ENCODE measurements at places on chromosomes 11 and 22.

DNA sequence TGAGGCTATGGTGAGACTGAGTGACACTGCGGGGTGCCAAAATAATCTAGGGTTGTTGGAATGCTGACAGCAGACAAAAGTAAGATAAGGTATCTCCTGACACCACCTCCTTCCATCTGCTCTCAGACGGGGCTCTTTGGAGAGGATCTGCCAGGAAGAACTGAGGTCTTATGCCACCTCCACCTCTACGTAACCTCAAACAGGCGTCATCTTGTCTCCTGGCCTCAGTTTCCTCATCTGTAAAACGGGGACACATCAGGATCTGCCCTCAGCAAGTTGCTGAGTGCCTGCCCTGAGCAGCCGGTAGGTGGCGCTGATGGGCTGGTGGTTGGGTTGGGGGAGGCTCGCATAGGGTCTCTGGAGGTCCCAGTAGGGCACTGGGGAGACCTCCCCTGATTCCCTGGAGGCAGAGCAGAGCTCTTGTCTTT lies 1.7 kb upstream of the MYEOV start:
- DNase-seq: no peak

DNA sequence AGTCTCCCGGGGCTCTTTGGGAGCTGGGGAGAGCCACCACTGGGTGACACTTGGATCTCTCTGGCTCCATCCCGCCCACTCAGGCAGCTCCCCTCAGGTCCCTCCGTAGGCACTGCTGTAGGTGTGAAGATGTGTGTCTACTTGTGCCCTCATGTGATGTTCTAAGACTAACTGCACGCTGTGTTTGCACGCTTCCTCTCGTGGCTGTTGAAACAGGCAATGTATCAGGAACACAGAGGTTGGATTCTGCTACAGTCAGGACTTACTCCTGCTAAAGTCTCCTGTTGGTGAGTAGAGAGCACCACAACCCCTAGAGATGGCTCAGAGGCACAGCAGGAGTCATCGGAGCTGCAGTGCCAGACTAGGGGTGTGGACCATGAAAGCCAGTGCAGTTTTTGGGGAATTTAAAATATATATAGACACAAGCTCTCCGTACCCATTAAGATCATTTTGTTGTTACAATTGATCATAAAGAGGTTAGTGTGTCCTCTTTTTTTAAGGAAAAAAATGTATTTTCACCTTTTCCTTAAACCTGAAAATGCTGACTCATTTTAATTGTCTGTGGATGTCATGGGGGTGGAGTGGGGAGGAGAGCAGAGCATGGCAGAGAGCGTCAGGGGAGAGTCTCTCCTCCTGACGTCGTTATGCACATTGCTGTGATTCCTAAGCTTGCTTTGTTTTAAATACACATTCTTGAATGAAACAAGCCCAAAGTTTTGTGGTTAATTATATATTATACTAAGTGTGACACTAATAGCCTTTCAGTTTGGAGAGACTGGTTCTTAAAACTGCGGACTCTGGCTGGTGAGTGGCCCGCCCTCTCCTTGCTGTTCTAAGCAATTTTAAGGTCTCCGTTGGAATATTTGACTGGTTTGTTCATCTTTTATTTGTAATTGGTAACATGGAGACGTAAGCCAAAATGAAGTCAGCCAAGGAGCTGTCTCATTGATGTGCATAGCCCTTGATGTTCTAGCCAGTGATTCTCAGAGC lies 16.2 kb upstream of the CTTN start:
- DNase-seq: no peak

- DNase-seq: no peak
Measured at GRCh38 chr11:16335236-16335962, 20.9 kb downstream of the SOX6 start.

DNA sequence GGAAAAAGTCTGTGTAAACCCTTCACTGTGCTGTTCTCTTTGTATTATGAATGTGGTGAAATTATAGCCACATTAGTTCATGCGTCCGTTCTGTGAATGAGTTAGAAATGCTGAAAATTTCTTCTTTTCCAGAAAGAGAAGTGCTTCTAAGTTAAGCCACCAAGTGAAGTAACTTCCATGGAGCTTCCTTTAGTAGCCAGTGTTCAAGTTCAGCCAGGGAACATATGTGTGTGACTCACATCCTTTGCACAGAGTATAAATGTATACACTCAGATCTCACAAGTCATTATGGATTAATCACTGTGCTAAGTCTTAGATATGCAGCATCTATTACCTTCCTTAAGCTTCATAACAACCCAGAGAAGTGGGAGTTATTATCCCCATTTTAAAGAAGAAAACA lies 3.1 kb upstream of the MMP8 start:
- DNase-seq: no peak

GRCh38 chr11:127066401-127067090 lies 66.0 kb upstream of the KIRREL3 start:
- no peak for DNase-seq

DNA sequence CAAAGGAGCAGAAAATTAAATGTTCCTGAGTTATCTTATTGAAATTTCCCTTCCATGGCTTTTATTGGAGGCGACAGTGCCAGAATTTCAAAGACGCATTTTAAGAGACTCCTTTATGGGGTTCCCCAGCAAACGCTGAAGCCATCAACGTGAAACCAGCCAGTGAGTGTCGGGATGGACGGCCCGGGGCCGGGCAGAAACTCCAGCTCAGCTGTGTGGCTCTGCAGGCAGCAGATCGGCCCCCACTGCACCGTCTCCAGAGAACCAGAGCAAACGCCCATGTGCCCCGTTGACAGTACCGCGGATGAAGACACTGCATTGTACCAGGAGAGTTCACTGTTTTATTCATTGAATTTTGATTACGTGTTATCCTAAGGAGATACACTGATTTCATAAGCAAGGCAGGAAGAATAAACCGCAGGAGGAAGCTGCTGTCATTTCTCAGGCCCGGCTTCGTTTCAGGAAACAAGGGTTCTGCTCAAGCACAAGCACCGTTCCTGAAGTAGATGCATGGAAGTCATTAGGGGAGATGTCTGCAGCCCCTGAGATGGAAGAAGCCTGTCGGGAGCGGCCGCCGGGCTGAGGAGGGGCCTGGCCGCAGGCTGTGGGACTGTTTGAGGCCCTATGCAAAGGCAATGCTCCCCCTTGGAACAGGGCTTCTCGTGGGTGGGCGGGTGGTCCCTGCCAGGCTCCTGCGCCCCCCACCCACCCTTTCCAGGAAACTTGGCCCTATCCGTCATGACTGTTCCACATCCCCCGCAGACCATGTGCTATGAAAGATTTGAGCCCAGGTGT lies 639.7 kb downstream of the TBC1D22A start:
- DNase-seq: no peak

- no peak for DNase-seq
Measured at GRCh38 chr11:73532310-73532709, 65.6 kb downstream of the FAM168A start.

GRCh38 chr22:30325065-30325720 lies 1.5 kb downstream of the TBC1D10A start:
- no peak for DNase-seq

DNA sequence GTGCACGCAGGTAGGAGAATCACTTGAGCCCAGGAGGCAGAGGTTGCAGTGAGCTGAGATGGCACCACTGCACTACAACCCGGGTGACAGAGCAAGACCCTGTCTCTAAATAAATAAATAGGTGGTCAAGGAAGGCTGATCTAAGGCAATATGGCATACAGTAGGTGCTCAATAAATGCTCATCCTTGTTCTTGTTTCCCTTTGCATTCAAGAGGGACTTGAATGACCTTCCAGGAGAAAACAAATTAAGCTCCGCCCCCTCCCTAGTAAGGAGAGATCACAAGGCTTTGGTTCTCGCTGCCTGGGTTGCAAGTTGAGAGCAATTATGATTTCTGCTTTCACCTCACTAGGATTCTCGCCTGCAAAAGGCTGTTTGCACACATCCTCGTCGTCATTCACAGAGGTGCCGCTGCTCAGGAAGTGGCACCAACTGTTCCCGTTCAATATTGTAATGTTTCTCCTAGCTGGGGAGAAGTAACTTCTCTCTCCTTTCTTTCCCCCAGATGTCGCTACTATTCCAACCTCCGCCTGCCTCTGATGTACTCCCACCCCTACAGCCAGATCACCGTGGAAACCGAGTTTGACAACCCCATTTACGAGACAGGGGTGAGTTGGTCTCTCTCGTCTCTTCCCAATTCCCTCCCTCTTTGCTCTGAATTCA lies 51.8 kb upstream of the ASPHD2 start:
- DNase-seq: no peak

- DNase-seq: no peak
Measured at GRCh38 chr22:38418589-38418988, 36.4 kb downstream of the KCNJ4 start.

GRCh38 chr22:26887456-26887855 lies 230.1 kb downstream of the MIAT start:
- no peak for DNase-seq

GRCh38 chr11:63289658-63290057 lies 46.3 kb upstream of the SLC22A25 start:
- DNase-seq: no peak

DNA sequence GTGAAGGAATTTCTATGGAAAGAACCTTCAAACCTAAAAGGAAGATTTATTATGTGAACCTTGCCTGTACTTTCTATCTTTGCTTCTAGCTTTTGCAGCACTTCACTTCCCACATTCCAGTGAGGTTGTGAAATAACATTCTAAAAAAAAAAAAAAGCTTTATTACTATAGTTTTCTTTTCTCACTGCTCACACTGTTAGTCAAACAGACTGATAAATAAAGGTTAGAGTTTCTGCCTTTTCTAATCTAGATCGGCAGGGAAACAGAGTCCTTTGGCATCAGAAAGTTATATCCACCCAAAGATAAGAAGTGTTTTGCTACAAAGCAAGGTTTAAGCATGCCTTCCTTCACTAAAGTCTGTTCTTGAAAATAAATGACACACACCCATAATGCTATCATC lies 2.8 kb downstream of the AAMDC start:
- DNase-seq: no peak

- no peak for DNase-seq
Measured at GRCh38 chr22:50612528-50613221, 12.1 kb downstream of the MAPK8IP2 start.

DNA sequence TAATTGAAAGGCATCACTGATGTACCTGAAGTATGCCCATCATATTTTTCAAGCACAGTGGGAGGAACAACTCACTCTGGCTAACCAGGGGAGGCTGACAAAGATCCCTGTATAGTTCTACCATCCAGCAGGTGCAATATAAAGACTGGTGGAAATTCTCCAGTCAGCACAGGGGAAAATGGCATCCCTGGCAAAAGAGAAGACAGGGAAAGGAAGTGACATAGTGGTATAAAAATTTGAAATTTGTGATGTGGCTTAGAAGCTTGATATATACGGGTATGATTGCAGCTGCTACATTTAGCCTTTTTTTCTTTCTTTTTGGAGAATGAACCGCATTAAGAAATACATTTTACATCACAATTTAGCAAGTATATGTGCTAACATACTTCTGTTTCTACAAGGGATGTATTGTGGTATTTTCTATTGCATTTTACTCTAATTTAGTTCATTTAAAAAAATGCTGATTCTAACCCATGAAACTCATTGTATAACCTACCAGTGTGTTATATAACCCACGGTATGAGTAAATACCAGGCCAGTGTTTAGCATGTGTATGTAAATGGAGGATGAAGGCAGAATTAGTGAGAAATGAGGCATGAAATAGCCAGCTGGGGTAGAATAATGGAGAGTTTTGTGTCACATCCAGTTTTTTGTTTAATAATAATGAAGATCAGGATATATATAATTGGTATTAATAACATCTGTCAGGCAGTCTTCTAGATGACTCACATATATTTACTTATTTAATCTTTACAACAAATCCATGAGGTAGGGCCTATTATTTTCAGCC lies 186.1 kb downstream of the ARHGAP42 start:
- DNase-seq: no peak

DNA sequence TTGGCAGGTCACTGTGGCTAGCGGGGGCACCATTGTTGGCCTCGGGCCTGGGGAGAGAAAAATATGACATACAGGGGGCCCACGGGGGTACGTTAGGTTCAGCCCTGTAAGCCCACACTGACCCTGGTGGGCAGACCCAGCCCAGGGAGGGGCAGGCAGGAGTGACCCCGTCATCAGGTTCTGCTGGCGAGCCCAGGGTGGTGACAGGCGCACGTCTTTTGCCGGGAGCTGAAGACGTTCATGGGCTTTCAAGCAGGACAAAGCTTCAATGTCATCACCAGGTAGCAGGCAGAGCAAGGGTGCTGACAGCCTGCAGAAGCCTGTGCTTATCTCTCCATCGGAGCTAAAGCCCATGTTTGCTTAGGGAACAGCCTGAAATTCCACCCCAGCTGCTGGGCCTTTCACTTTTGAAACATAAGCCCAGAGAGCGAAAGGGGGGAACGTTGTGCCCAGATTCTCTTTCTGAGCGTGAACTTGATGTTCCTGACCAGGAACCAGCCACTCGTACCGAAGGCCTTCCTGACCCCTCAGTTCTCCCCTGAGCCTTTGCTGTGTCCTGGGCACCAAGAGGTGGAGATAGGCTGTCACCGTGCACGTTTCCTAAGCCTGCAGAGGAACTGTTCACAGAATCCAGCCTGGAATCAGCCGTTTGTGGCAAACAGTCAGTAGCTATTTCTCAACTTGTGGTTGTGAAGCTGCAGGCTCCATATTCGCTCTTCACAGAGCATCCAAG lies 74.0 kb upstream of the ATXN10 start:
- no peak for DNase-seq

GRCh38 chr11:33690290-33691065 lies 10.1 kb downstream of the C11orf91 start:
- DNase-seq: no peak

GRCh38 chr11:79167510-79168188 lies 273.2 kb downstream of the TENM4 start:
- no peak for DNase-seq

GRCh38 chr11:118194835-118195627 lies 18.6 kb upstream of the SCN2B start:
- no peak for DNase-seq

DNA sequence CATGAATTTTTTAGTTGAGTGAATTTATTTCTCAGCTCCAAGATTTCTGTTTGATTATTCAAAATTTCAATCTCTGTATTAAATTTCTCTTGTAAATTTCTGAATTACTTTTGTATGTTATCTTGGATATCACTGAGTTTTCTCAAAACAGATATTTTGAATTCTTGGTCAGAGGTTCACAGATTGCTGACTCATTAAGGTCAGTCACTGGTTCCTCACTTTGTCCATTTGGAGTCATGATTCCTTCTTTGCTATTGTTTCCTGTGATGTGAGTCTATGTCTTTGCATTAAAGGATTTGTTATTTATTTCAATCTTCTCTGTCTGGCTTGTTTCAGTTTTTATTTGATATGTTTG lies 10.2 kb upstream of the IL17RA start:
- no peak for DNase-seq

GRCh38 chr22:37609240-37610152 lies 862 bp downstream of the GGA1 start:
- no peak for DNase-seq

- DNase-seq: no peak
Measured at GRCh38 chr11:47946682-47947559, 33.4 kb upstream of the PTPRJ start.
